ENCODE measurements at places on chromosomes 6 and 20.

GRCh38 chr20:54011346-54011745 lies 59.0 kb downstream of the BCAS1 start:
- no peak for DNase-seq

DNA sequence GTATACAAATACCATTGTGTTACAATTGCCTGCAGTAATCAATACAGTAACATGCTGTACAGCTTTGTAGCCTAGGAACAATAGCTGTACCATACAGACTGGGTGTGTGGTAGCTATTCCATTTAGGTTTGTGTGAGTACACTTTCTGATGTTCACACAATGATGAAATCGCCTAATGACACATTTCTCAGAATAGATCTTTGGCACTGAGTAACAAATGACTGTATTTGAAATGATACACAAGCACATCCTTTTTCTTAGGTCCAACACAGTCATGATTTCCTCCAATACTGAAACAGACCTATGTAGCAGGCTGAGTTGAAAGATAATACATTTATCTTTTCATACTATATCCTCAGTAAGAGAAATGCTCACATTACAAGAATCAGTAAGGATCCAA lies 13.9 kb downstream of the KHDRBS2 start:
- no peak for DNase-seq

GRCh38 chr20:12849225-12849910 lies 159.4 kb upstream of the SPTLC3 start:
- DNase-seq, result no peak

GRCh38 chr6:46407776-46408530 lies 83.3 kb downstream of the RCAN2 start:
- DNase-seq, result no peak

DNA sequence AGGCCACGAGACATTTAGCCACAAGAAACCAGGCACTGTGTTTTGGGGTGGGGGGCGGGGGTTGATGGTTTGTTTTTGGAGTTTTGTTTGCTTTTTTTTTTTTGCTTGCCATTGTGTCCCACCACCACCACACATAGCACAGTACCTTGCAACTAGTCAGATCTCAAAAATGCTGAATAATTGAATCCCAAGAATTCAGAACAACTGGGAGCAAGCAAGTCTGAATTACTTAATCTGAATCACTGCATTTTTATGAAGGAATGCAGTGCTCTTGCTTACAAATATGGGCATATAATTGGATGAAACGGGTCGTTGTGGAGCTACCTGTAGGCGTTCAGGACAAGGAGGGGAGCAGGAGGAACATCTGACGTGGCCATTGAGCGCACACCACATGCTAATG lies 151.5 kb upstream of the CDYL start:
- no peak for DNase-seq

- DNase-seq, result no peak
These were observed 123.4 kb upstream of the GPR6 start for GRCh38 chr6:109854541-109855308.

GRCh38 chr20:45051204-45052060 lies 49.5 kb downstream of the KCNS1 start:
- no peak for DNase-seq

DNA sequence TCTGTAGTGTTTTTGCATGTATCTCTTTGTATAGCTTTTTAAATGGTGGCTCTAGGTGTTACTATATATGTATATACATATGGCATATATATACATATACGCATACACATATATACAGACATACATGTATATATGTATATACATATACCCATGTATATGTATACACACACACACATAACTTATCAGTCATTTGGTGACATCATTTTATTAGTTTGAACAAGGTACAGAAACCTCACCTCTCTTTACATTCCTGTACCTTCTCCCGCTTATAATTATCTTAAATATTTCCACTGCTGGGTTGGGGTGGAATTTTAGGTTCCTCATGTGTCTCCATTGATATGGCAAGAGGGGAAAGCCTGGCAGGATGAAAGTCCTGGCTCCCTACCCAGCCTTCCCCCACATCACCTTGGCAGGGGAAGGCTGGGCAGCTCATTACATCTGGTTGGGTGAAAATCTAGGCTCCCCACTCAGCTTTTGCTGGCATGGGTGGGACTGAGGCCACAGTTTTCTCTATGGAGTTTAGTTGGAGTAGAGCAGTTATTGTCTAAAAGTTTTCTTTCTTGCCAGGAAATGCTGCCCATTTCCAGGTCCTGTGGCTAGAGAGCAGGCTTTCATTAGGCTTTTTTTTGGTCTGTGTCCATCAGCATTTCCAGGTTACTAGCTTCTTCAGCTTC lies 7.6 kb downstream of the GLO1 start:
- DNase-seq, result no peak

- no peak for DNase-seq
These were observed 27.5 kb upstream of the AGPAT4 start for GRCh38 chr6:161301338-161301737.

- no peak for DNase-seq
These were observed 1.1 kb downstream of the SOX4 start for GRCh38 chr6:21594416-21595281.

DNA sequence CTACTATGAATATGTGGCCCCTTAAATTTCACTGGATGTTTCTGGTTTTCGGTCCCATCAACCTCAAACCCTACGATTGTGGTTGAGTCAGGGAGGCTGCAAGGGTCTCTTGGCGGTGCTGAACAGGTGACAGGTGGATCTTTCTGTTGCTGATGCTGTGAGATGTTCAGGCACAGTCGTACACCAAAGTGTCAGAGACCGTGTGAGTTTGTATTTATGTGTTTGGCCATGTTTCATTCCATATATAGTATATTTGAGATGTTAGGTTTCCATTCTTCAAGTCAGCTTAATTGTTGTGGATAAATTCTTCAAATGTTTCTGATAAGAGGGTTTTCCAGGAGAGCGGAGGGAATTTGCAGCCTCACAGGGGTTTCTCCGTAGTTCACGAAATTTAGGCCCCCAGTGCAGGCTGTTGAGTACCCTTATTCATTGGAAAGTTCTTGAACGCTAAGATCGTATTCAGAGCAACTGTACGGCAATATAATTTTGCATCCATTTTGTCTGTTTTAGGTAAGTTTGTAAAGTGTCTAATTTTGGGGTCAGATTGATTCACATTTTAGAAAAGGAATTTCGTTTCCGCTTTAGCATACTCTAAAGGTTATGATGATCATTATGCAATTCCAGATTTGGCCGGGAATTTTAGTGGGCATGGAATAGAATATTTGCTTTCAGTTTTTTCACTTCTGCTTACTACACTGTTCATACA lies 1.2 kb downstream of the TAB2 start:
- DNase-seq, result no peak

DNA sequence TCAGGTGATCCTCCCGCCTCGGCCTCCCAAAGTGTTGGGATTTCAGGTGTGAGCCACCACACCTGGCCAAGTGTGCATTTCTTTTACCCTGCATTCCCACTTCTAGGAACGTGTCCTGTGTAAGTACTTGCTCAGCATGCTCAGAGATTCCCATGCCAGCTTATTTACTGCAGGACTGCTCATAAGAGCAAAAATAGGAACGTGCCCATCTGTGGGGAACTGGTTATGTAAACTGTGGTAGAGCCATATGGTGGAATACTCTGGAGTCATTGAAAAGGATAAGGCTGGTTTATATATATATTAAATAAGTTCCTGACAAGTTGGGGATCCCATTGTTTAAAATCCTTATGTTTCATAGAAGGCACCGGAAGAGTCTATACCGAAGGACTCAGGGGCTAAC lies 38.2 kb upstream of the FANCE start:
- no peak for DNase-seq

- no peak for DNase-seq
These were observed 150.4 kb downstream of the MRPL14 start for GRCh38 chr6:43976706-43977403.

GRCh38 chr6:56517155-56517745 lies 125.4 kb downstream of the DST start:
- no peak for DNase-seq

GRCh38 chr6:141874930-141875602 lies 257.7 kb upstream of the GJE1 start:
- DNase-seq, result no peak

GRCh38 chr20:21569586-21569985 lies 55.7 kb upstream of the NKX2-2 start:
- DNase-seq, result no peak

GRCh38 chr6:165204807-165205545 lies 104.4 kb downstream of the C6orf118 start:
- DNase-seq, result no peak

Measured in stimulated activated CD8-positive, alpha-beta memory T cell treated with anti-CD3 and anti-CD28 coated beads, Interleukin-2, amount 100 ng/mL, for 1 hour (primary cell).